Fibroblast of skin of right quadriceps (primary cell): ENCODE measurements at places on chromosomes 7 and 10.

DNA sequence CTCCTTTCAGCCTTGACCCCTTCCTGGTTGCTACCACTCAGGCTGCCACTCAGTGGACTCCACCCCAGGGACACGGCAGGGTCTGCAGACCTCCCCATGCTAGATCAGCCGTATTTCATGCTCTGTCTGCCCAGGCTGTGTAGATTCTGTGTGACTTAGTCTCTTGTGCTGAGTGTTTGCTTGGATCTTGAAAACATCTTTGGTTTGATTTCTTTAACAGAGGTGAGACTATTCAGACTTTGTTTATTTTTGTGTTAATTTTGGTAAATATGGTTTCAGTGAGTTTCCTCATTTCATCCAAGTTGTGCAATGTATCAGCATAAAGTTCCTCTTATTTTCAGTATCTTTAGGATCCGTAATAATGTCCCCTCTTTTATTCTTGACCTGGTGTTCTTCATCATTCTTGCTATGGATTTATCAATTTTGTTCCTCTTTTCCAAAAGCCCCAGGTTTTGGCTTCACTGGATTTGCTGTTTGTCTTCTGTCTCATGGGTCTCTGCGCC is 21.2 kb upstream of the PWWP2B start:
- DNase-seq: no peak

DNA sequence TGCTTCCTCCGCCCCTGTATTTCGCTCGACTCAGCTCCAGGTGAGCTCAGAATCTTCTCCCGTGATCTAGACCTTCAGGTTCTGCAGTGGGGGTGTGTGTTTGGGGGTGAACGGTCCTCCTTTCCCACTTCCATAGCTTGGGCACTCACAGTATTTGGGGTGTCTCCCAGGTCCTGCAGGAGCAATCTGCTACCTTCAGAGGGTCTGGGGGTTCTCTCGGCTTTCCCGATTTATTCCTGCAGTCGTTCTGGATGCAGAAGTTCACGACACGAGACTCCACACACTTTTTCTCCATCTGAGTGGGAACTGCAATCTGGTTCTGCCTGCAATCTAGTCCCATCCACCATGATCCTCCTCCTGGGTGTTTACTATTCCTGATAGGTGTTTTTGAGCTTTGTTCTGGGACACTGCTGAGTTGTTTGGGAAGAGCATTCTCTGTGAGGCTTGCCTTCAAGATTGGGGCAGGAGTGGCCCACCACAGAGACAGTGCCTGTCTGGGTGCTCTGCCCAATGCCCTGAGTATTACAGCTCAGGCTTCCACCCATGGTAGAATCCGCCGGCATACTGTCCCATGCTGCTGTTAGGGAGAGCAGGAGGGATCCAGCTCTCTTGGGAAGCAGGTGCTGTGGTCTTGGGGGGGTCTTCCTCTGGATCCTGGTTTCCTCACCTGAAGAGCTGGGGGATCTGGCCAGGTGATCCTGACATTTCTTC is 29.8 kb downstream of the JAKMIP3 start:
- no peak for DNase-seq

DNA sequence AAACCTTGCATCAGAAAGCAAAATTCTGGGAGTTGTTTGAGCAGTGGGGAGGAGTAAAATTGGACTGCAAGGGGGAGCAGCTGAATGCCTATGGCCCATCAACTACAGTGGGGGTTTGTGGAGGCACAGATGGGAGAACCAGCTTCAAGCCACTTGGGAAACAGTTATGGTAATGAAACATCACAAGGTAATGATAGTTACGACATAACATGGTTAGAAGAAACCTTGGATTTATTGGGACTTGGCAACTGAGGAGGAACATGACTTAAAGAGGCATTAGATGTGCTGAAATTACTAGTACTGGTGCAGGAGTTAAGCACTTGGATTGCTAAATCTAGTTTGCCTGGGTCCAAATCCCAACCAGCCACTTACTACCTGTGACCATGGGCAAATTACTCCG is 868.4 kb downstream of the KCNMA1 start:
- DNase-seq: peak; percentile 11

DNA sequence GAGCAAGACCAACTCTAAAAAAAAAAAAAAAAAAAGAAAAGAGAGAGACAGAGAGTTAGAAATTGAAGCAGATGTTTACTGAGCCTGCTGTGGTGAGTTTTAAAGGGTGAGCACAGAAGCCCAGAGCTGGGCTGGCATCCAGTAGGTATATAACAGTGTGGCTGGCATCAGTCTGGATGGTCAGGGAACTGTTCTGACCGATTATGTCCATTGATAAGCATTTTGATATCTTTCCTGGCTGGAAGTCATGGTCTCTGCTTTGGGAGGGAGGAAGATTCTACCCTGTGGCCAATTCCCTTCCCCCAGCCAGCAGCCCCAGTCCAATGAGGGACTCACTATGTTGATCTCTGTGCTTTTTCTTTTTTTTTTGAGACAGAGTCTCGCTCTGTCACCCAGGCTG is 65.2 kb upstream of the PODXL start:
- no peak for DNase-seq
